Calu3 (cell line): ENCODE measurements at places on chromosomes 13 and 19.

DNA sequence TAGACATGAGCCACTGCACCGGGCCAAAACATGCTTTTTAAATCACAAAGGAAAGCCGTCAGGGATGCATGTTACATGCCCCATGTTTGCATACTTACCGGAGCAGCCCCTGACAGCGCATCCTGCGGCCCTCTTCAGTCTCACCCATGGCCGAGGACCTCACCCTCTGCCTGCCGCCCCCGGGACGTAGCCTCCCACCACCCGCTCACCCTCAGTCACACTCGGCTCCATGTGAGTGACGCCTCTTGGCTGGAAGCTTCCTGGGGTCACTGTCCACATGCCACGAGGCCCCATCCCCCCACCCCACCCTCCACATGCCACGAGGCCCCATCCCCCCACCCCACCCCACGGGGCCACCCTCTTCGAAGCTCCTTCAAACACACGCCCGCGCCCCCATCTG is 46.1 kb upstream of the SPACA7 start:
- no peak for DNase-seq

DNA sequence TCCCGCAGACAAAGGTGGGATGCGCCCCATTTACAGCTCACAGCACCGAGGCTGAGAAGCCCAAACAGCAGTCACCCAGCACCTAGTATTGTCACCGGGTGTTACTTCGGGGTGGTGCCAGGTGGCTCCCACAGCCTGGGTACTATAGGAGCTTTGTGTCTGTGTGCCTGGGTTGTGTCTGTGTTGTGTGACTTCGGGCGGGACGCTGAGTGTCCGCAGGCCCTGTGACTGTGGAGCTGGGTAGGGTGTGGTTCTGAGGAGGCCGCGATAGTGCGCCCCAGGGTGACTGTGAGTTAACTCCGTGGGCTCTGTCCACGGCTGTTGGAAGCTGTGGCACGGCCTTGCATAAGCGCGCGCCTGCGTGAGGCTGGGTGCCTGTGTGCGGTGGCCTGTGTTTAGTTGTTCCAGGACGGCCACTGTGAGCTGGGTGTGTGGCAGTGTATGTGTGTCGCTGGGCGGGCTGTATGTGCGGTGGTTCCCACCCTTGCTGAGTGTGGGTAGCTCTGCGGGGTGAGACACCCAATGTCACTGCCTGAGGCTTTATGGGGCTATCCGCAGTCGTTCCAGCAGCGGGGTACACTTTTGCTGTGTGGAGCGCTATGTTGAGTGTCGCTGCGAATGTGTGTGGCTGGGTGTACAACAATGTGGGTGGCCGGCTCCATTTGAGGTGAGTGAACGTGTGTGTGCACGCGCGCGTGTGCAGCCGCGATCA is 559 bp upstream of the SSBP4 start:
- no peak for DNase-seq

DNA sequence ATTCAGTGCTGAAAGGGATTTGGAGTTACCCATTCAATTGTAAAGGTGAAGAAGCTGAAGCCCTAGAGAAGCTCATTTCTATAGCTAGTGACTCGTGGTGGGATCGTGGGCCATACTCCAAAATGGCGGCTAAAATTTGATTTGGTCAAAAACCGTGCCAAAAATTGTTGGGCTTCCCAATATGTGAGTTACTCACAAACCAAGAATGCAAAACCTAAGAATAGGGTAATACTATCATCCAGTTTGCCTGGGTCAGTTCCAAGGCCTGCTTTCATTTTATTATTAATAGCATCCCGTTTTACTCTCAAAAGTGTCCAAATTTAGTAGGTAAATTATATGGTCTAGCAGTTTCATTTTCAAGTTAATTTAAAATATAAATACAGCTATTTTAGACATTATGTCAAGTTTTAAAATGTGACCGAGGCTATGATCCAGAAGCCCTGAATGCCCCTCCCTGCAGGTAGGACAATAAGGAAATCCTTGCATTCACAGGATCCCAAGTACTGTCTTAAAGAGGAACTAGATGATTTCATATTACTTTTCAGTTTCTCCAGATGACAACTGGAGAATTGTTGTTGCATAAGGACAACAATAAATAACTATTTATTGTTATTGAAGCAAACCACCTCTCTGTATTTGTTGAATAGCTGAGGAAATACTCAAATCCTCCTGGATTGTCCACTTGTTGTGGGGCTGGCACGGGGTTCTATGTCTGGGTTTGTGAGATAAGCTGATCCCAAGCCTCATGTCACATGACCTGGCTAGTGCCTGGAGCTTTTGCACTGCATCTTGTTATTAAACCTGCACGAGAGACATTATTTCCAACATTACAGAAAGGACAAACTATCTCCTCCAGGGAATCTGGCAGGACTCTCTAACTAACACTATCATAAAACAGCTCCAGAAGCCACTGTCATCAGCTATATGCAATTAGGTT is 11.6 kb upstream of the RAP2A start:
- DNase-seq, result no peak

- no peak for DNase-seq
Measured at GRCh38 chr13:39688699-39689405, 33.4 kb downstream of the COG6 start.

DNA sequence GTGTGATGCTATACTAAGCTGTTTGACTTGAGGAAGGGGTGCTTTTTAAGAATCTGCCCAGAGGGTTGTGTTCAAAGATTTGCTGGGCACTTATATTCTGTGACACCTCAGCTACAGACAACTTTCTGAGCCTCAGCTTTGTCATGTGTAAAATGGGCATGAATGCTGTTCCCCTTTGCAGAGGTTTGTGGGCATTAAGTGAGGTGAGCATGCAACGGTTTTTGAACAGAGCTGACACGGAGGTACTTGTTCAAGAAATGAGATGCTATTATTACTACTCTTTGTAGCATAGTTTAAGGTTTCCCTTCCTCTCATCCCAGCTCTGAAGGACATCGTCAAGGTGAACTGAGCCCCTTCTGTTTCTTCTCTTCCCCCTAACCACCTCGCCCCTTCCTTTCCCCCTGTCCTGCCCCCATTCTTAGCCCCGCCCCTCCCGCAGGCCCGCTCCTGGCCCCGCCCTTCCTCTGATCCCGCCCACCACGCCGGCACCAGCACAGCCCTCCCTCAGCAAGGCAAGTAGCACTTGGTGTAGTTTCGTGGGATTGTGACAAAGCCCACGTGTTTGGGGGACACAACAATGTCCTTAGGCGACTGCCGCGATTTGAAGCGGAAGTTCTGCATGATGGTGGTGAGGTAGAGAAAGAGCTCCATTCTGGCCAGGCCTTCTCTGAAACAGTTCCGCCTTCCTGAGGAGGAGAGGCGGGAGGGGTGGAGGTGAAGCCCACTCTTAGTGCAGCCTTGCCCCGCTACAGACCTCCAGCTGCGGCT is 26.1 kb upstream of the CYP2A7 start:
- DNase-seq, result no peak

DNA sequence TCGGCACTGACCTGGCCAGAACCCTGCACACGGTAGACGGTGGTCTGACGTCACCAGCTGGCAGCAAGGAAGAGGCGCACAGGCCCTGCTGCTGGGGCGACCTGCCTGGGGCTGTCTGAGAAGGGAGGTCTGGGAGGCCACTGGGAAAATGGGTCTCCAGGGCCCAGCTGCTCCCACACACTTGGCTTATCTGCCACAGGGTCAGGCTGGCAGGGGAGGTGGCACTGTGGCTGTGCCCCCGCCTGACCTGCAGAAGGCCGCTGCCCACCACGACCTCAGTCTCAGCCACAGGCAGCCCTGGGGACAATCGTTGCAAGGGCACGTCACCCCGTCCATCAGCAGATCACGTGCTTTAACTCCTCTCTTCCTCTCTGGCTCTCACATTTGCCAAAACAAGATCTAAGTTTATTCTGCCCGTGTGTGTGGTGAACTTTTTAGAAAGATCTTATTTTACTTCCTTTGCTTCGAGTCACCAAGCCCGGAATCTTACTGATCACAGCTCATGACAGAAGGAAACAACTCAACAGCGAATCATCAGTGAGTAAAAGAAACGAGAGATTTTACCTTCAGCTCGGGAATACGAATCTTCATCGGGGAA is 45.2 kb upstream of the RANBP3 start:
- no peak for DNase-seq

GRCh38 chr19:1649706-1650649 is 2.4 kb downstream of the TCF3 start:
- no peak for DNase-seq

- no peak for DNase-seq
Measured at GRCh38 chr19:2173767-2174577, 10.2 kb downstream of the DOT1L start.

DNA sequence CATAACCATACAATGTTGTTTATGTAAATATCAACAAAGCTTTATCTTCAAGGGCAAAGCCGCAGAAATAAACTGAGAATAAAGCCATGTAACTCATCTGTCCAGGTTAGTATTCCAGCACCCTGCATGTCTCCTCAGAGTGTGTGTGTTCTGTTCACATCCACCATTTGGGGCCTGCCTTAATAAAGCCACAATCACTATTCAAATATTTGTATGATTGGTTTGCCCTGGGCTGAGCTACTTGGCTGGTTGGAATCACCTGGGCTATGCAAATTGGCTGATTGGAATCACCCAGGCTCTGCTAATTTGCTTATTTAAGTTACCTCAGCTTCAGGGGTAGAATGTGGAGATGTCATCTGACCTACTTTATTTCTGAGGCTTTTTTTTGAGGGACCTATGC is 42.4 kb upstream of the ZNF737 start:
- no peak for DNase-seq

GRCh38 chr13:77928909-77929308 is 10.3 kb upstream of the EDNRB start:
- DNase-seq, result no peak

GRCh38 chr13:44031555-44031954 is 151.9 kb downstream of the LACC1 start:
- DNase-seq, result no peak

DNA sequence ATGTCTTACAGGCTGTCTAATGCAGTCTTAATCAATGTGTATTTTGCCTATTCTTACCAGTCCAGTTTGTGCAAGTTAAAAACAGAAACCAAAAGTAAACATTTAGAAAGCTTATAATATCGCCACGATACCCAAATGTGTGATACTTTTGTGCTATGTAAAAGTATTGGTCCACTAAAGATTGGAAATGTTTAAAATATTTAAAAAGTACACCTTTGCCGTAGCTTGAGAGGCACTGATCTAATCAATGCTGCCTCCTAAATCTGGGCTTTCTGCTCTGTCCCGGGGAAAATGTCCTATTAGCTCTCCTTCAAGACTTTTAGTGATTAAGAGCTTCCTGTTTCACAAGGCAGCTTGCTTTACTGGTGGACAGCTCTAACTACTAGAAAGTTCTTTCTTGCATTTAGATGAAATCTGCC is 64.7 kb downstream of the DNAJC15 start:
- DNase-seq, result no peak

DNA sequence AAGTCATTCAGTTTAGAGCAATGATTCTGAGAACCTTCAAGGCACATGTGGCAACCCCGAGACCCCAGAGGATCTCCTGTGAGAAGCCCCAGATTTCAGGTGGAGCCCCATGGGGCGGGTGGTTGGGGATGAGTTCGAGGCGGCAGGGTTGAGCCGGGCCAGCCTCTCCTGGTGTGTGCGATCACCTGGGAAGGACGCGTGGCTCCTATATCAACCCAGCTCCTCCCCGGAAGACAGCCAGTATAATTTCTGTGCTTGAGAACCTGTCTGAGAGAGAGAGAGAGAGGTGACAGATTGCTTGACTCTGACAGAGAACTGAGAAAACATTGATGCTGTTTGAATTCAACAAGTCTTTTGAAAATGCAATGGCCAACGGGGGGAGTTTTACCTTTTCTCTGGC is 89.0 kb downstream of the TEX29 start:
- DNase-seq, result no peak

GRCh38 chr19:29366757-29367156 is 153.8 kb upstream of the UQCRFS1 start:
- DNase-seq, result no peak

DNA sequence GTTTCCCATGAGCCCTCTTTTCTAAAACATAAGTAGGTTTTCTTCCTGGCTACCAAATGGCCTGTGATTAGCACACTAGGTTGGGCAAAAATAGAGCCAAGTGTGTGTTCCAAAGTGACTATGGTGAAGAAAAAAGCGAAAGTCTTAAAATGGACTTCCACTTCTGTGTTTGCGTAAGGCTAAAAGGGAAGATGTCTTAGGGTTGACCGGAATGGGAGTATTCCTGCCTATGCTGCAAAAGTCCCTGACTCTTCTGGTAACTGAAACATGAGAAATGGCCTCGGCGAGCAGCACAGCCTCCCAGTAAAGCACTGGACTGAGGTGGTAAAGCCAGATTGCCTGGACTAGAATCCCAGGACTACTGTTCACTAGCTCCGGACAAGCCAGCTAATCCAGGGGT is 2.4 kb upstream of the FPR1 start:
- no peak for DNase-seq

DNA sequence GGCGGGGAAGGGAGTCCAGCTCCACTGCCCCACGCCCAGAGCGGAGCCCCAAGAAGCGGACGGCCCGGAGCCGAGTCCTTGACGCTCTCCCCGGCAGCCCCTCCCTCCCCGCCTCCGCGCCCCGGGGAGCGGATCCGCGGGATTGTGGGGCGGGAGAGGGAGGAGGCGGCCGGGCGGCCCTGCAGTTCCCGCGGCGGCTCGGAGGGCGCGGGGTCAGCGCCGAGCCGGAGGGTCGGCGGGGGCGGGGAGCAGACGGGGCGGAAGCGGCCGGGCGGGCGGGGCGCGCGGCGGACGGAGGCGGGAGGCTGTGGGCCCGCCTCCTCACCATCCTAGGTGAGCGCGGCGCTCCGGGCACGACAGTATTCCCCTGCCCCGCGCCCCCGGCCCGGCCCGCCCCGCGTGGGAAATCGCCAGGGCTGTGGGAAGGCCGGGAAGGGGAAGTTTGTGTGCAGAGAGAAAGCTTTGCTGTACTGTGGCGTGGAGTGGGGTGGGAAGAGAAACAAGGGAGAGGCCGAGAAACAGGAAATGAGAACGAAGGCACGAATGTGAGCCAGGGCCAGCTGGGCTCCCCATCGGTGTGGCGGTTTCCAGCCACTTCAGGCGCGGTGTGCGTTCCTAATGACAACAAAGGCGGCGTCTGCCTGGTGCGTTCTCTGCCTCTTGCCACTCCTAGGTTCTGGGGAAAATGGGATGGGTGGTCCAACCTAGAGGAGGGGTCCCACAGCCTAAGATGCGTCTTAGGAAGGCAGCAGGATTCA is 1.3 kb upstream of the KLF12 start:
- peak; percentile 44 for DNase-seq

- DNase-seq, result no peak
Measured at GRCh38 chr13:72153272-72153671, 286.3 kb upstream of the DACH1 start.

GRCh38 chr13:46728777-46729176 is 68.2 kb downstream of the ESD start:
- no peak for DNase-seq

- no peak for DNase-seq
Measured at GRCh38 chr19:55697069-55697440, 22.0 kb downstream of the EPN1 start.

GRCh38 chr19:46495786-46496099 is at the start of gene PNMA8B:
Gene PNMA8B, minus strand, starts transcription at chr19:46495867. Its CDS starts 402 bp downstream, at chr19:46495465.
- DNase-seq, result no peak
